ENCODE measurements at places on chromosomes 2 and 18.
A peak's percentile ranks its signal among the peaks of the same experiment; 100 is the strongest.

- no peaks in the 10 kb centered on the region for H3K4me1 ChIP-seq
- no peak overlapping the region for H3K4me3 ChIP-seq
- no peak overlapping the region for H3K27ac ChIP-seq
- H3K27me3 ChIP-seq, result no peaks in the 10 kb centered on the region
- no peak for DNase-seq
These were observed 36.2 kb downstream of the FBLN7 start for GRCh38 chr2:112174383-112174782.

DNA sequence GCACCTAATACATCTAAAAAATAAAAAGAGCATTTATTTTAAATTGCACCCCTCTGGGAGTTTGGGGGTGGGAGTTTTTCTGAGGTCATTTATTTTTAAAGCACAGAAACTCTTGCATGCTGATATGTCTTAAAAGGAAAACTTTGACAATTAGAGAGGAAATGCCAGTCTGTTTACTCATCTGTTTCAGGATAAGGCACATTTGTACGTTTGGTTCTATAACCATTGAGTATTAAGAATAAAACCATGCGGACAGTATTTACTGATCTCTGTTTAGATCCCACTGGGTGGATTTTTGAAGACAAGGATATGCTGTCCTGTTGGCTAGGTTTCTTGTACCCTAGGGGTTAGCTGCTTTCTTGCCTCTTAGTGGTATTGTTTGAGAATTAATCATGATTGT is 122.9 kb downstream of the TANC1 start:
- no peak for DNase-seq
- peaks cover 6% of the 10 kb centered on the region for H3K36me3 ChIP-seq
- no peaks in the 10 kb centered on the region for H3K4me1 ChIP-seq

DNA sequence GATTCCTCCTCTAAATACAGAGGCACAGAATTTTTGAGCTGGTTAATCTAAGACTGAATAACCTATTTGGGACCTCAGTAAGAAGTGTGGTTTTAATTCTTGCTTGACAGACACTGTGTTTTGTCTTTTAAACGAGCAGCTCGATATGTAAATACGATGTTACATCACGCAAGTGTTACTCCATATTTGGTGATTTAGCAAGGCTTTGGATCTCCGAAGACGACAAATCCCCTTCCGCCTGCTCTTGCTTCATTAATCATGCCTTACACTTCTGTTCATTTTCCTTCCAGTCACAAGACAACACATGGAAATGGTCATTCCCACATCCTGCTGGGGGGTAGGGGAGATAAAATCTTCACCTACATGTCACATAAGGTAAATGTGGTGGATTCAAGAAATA is 9.4 kb downstream of the BCL11A start:
- peaks cover 52% of the 10 kb centered on the region for H3K36me3 ChIP-seq
- peaks cover 12% of the 10 kb centered on the region for H3K4me1 ChIP-seq
- no peaks in the 10 kb centered on the region for H3K27me3 ChIP-seq
- DNase-seq, result no peak
- peak overlapping the region; percentile 7 for H3K27ac ChIP-seq

- H3K4me3 ChIP-seq, result no peak overlapping the region
- H3K36me3 ChIP-seq, result peaks cover 36% of the 10 kb centered on the region
- no peaks in the 10 kb centered on the region for H3K4me1 ChIP-seq
These were observed 44.4 kb downstream of the EXOC6B start for GRCh38 chr2:72781480-72781879.

DNA sequence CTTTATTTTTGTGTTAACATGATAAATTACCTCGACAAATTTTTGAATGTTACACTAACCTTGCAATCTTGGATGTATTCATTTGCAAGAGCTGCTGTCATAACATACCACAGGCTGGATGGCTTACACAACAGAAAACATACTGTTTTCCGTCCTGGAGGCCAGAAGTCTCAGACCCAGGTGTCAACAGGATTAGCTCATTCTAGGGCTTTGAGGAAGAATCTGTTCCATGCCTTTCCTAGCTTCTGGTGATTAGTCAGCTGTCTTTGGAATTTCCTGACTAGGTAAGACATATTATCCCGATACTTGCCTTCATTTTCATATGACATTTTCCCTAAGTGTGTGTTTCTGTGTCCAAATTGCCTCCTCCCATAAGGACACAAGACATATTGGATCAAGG is 188.6 kb upstream of the CDH19 start:
- no peaks in the 10 kb centered on the region for H3K4me1 ChIP-seq
- no peak overlapping the region for H3K4me3 ChIP-seq
- no peak for DNase-seq

DNA sequence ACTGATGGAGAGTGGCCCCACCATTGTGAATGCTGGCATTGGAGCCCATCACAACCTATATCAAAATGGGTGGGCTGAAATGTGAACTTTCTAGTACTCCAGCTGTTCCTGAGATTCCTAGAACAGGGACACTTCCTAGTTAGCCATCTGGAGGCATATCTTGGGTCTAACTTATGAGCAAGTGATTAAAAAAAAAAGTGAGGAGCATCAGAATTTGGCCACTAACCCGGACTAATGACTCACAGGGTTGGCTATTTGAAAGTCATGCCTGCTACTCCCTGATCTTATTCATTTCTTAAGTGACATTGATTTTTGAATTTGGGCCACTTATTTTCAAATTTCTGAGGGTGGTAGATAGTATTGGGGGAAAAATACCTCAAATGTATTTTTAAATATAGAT is 216.6 kb downstream of the HRH4 start:
- H3K36me3 ChIP-seq, result no peaks in the 10 kb centered on the region
- no peak overlapping the region for H3K27ac ChIP-seq
- DNase-seq, result no peak
- no peak overlapping the region for H3K4me3 ChIP-seq

- no peaks in the 10 kb centered on the region for H3K4me1 ChIP-seq
- H3K4me3 ChIP-seq, result no peak overlapping the region
- DNase-seq, result no peak
- peaks cover 16% of the 10 kb centered on the region for H3K36me3 ChIP-seq
- no peaks in the 10 kb centered on the region for H3K27me3 ChIP-seq
These were observed 98.5 kb upstream of the SPATS2L start for GRCh38 chr2:200208041-200208440.
